ENCODE measurements at places on chromosomes 11 and 22.

GRCh38 chr11:2796091-2796490 is 89.5 kb downstream of the CDKN1C start:
- no peak for DNase-seq

GRCh38 chr22:50221410-50222300 is 20.8 kb downstream of the SELENOO start:
- DNase-seq, result no peak

DNA sequence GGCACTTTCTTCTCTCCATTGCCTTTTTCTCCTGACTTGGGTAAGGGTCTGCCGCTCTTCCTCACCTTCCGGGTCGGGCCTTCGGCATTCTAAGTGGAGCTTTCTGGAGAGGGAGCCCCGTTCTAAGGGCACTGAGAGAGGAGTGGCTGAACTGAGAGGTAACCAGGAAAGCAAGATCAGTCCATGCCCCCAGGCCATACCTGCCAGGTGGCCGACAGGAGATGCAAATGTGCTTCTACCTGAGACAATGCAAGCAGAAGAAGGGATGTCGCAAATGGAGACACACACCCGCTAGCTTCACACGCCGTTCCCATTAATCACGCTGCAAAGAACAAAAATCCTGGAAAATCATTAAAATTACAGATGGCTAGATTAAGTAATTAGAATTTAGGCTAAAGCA is 156.4 kb upstream of the TBCEL start:
- no peak for DNase-seq

DNA sequence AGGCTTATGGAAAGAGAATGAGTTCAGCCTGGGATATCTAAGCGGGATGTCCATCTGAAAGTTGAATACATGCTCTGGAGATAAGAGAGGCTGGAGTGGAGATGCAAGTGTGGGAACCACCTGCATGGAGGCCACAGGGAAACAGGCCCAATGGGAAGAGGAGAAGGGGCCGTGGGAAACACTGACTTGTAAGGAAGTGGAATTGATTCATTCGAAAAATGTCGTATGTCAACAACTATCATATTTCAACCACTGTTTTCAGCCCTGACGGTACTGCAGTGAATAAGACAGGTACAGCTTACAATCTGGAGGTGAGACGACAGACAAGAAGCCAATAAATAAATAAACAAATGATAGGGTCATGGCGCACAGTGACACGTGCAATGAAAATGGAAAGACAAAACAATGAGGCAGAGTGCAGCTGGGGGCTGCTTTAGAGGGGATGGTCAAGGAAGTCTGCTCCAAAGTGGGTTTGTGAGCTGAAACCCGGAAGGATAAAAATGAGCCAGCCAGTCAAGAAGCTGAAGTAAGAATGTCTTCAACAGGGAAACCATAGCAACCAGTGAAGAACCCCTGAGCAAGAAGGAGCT is 35.9 kb downstream of the EFCAB6 start:
- no peak for DNase-seq

- DNase-seq, result no peak
Observed at GRCh38 chr11:82004537-82005213, 729.0 kb downstream of the FAM181B start.

- DNase-seq, result no peak
Observed at GRCh38 chr11:19777377-19778102, 64.9 kb downstream of the NAV2 start.

GRCh38 chr22:40007853-40008710 is 13.3 kb downstream of the FAM83F start:
- no peak for DNase-seq

- no peak for DNase-seq
Observed at GRCh38 chr22:39283322-39284141, 35.9 kb downstream of the RPL3 start.

GRCh38 chr11:115459563-115459962 is 44.7 kb downstream of the CADM1 start:
- no peak for DNase-seq

DNA sequence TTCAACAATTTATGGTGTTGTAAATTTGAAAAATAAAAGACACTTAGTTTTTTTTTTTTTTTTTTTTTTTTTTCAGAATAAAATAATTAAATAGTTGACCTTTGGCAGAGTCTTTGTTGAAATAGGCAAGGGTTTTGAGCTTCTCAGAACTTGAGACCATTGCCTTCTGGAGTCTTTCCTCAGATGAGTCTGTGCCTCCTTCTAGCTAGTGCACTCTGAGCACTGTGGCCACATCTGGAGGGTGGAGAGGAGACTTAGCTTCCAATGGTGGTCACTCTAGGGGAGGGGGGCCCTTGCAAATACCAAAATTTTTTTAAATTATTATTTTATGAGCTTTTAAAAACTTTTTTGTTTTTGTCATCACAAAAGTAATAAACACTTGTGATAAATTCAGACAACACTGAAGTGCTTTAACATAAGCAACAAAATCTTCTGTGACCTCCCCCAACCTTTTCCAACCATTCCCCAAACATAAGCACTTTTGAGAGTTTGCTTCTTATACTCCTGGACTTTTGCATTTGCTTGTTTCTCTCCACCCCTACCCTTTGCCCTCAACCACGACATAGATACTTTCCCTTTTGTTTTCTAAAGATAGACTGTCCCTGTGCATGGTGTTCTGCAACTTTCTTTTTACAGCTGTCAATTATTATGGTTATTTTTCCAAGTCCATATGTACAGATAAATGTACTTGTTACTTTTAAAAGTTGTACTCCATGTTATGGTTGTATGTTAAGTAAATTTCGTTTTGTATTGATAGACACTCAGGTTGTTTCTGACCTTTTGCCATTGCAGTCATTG is 41.1 kb downstream of the BMAL1 start:
- no peak for DNase-seq

- no peak for DNase-seq
Observed at GRCh38 chr22:31055635-31056159, 25.4 kb upstream of the SMTN start.

DNA sequence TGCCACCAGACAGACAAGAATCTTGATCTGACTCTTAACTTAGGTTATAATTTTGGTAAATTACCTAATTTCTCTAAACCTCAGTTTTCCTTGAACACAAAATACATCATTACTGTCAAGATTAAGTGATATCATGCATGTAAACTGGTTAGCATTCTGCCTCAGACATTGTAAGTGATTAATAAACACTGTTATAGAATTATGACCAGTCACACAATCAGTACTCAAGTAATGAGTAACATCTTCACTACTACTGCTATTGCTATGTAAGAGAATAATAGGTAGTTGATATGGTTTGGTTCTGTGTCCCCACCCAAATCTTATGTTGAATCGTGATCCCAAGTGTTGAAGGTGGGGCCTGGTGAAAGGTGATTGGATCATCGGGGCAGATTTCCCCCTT is 218.9 kb downstream of the SBF2 start:
- no peak for DNase-seq

DNA sequence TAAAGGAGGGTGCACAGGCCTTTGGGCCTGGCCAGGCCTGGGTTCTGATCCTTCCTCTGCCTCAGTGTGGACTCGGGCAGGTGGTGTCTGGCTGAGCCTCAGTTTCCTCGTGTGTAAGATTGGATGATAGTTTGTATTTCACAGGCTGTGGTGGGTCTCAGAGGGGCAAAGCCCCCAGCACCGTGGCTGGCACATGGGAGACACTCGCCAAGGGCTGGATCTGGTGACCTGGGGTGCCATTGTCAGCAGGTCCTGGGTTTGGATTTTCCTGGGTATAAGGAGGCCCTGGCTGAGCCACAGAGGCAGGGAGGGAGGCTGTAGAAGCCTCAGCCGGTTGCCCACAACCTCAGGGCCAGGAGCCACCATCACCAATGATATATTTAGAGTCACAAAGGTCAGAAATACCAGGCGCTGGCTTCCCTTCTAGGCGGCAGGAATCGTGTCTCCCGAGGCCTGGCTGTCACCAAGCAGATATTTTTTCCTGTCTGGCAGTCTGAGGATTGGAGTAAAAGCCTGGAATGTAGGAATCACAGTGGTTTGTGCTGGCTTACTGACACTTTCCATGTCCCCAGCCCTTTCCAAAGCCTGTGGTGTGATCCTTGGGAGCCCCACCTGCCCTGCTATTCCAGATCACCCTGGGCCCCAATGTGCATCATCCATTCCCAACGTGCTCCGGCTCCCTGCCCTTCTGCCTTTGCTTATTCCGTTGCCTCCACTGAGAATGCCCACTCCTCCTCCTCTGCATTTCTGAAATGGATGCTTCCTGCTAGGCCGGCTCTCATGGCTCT is 15.6 kb downstream of the KCNC1 start:
- DNase-seq, result no peak

- no peak for DNase-seq
Observed at GRCh38 chr11:86245369-86246292, 1.1 kb downstream of the EED start.

GRCh38 chr11:80084608-80085007 is 643.8 kb upstream of the TENM4 start:
- DNase-seq, result no peak

DNA sequence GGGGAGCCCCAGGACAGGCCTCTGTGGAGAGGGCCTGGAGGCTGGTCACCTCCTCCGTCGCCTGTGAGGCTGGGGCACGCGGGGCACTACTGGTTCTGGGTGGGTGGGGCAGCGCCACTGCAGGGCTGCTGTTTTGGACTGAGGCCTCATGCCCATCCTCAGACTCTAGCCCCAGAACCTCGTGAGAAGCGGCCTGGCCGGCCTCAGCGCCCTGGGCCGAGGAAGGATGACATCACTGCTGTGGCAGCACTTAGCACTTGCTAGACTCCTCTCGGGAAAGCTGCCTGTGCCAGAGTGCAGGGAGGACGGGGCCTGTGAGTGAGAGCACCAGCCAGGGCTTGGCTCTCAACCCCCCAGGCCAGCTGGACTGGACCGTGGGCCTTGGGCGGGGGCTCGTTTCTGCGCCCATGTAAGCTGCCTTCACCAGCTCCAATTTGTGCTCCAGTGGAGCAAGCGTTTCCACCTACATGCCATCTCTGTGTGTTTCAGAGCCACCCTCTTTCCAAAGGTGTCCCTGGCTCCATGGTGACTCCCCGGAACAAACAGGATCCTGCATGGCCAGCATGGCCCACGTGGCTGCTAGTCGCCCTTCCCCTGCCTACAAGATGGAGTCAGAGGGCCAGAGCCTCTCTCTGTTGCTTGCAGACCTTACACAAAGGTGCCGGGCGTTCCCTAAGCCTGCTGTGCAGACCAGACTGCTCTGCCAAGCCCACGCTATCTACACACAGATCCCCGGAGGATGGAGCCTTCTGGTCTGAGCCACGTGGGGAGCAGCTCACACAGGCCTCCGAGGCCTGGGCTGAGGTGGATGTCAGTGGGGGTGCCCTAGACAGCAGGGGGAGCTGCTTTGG is 102.9 kb downstream of the CTTN start:
- no peak for DNase-seq

DNA sequence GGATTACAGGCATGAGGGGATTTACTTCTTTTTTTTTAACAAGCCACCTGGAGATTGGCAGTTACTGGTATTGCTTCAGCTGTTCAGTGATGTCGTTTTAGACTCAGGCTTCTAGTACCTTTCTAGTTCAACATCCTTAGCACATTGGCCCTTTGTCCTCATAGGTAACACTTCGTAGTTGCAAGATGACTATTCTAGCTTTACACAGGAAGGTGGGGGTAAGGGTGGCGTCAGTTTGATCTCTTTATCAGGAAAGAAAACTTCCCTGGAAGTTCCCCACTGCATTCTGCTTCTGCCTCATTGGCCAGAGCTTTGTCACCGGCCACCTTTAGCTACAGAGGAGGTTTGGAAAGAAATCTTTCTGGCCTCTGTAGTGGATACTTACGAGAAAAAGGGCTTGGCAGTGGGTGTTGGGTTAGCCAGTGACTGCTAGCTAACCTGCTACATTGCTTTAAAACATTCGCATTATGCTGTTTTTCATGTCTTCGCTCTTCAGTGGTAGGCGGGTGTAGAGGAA is 40.7 kb downstream of the SFI1 start:
- no peak for DNase-seq

GRCh38 chr11:126968915-126969314 is 31.7 kb downstream of the KIRREL3 start:
- no peak for DNase-seq

DNA sequence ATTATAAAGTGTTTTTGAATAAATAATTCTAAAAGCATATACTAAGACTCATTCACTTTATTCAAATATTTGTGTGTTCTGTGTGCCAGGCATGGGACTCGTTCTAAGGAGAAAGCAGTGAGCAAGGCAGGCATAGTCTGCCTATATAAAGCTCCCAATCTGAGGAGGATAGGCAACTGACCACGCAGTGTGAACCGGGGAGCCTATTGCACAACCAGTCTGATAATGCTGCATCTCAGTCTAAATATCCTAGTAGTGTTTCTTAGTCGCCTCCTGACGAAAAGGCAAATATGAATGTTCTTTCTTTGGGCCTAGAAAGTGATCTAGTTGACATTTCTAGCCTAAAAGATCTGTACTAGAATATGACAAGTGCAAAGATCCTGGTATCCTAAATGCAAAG is 98.3 kb downstream of the C11orf65 start:
- DNase-seq, result no peak

DNA sequence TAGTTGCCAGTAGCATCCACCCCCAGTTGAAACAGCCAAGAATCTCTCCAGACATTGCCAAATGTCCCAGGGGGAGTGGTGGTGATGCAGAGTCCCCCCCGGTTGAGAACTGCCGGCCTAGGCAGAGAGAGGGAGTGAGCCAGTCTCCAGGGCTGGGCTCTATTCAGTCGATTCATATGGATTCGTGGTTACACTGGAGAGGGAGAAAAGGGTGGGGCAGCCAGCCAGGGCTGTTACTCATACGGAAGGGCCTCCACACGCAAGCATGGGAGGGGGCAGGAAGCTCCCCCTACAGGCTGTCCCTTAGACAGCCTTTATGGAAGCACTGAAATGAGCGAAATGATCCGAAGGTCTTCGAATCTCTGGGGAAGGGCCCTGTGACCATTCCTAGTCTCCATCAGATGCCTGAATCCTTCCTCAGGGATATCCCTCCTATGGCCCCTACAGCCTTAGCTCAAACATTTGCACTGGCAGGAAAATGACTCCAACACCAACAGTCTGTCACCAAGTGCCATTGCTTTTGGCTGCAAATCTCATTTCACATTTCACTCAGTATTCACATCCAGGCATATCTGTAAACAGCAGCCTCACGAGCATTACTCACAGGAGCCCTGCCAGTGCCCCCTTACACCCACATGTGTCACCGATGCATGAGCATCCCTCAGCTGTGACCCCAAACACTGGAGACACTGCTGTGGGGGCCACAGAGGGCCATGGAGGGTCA is 18.4 kb upstream of the TLCD5 start:
- no peak for DNase-seq

Data from T-helper 1 cell (primary cell).